ENCODE measurements at places on chromosomes 6 and 20. TPM values are rescaled to one million over a fixed set of nuclear protein-coding genes. Genes with fewer than 3 reads are reported as not detected.

The EDN1 gene
- total RNA-seq = 1.1 TPM

DNA sequence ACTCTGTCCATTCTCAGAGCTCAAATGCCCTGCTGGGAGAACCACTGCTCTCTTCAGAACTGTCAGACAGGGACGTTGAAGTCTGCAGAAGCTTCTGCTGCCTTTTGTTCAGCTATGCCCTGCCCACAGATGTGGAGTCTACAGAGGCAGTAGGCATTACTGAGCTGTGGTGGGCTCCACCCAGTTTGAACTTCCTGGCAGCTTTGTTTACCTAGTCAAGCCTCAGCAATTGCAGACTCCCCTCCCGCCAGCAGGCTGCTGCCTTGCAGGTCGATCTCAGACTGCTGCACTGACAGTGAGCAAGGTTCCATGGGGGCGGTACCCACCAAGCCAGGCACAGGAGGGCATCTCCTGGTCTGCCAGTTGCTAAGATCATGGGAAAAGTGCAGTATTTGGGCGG is 21.8 kb upstream of the UFL1 start:
- DNase-seq = no peak
- no peaks in the 10 kb centered on the region for H3K36me3 ChIP-seq
- H3K27ac ChIP-seq = no peak overlapping the region
- H3K27me3 ChIP-seq = no peaks in the 10 kb centered on the region

GRCh38 chr20:36720510-36720909 is 25.4 kb downstream of the NDRG3 start:
- H3K36me3 ChIP-seq = no peaks in the 10 kb centered on the region
- no peaks in the 10 kb centered on the region for H3K4me1 ChIP-seq
- H3K4me3 ChIP-seq = no peak overlapping the region
- no peaks in the 10 kb centered on the region for H3K27me3 ChIP-seq
- no peak overlapping the region for H3K27ac ChIP-seq

GRCh38 chr6:46368169-46368536 is 123.1 kb downstream of the RCAN2 start:
- H3K27ac ChIP-seq = no peak overlapping the region
- H3K4me1 ChIP-seq = no peaks in the 10 kb centered on the region
- H3K36me3 ChIP-seq = no peaks in the 10 kb centered on the region
- no peak overlapping the region for H3K4me3 ChIP-seq
- no peaks in the 10 kb centered on the region for H3K27me3 ChIP-seq
- DNase-seq = no peak

GRCh38 chr6:153001767-153002612 is 519 bp downstream of the MTRF1L start:
- DNase-seq = no peak
- no peaks in the 10 kb centered on the region for H3K27me3 ChIP-seq
- H3K4me3 ChIP-seq = peak overlapping the region; percentile 100

DNA sequence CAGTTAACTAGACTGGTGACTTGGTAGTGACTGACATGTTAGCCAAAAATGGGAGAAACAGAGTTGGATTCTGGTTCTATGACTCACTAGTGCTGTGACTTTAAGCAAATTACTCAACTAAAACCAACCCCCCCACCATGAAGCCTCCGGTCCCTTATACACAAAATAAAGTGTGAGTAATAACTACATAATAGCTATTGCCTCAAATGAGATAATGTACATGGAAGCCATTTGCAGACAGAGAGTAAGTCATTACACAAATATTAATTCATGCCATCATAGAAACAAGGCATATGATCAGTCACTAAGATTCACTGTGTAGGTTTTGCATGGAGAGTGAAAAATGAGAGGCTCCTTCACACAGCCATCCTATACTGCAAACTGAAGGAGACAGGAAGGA is 111.9 kb downstream of the HIVEP2 start:
- H3K27ac ChIP-seq = no peak overlapping the region
- H3K27me3 ChIP-seq = no peaks in the 10 kb centered on the region
- H3K4me3 ChIP-seq = no peak overlapping the region
- no peaks in the 10 kb centered on the region for H3K36me3 ChIP-seq

- no peak for DNase-seq
- no peaks in the 10 kb centered on the region for H3K36me3 ChIP-seq
- no peaks in the 10 kb centered on the region for H3K27me3 ChIP-seq
- no peak overlapping the region for H3K27ac ChIP-seq
Measured at GRCh38 chr20:58096880-58097423, 131.5 kb downstream of the ANKRD60 start.

DNA sequence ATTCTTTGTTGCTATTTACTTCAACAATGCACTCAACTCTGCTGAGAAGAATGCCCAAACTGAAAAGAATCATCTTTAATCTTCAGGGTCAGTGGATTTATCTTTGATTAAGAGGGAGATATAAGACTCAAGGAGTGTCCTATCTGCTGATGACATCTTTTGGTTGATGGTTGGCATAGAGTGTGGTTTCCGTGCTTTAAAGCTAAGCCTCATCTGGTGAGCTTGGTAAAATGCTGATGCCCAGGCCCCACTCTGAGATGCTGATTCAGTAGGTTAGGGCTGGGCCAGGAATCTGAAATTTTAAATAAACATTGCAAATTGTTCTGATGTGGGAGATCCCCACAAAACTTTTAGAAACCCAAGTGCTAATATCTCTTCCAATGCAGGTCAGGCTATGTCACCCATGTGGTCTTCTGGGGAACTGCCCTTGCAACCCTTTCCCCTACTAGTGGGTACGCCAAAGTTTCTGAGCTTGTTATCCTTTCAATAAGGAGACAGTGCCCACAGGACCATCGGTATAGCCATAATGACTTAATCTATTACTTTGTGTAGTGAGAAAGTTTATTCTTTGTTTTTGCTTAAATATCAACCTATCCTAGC is 68.5 kb upstream of the ARMH2 start:
- no peak overlapping the region for H3K27ac ChIP-seq

The DLK2 gene
- total RNA-seq = 0.37 TPM

The WFDC5 gene
- total RNA-seq = not detected

- H3K27ac ChIP-seq = no peak overlapping the region
- H3K27me3 ChIP-seq = no peaks in the 10 kb centered on the region
- H3K36me3 ChIP-seq = no peaks in the 10 kb centered on the region
- 0 out of 2 replicates have a peak, but pooled peaks cover 4% of the 10 kb centered on the region for H3K4me1 ChIP-seq
Measured at GRCh38 chr6:14674867-14675648, 557.5 kb downstream of the CD83 start.

- H3K27ac ChIP-seq = no peak overlapping the region
- no peaks in the 10 kb centered on the region for H3K27me3 ChIP-seq
Measured at GRCh38 chr20:35629427-35630145, 14.0 kb downstream of the SPAG4 start.

DNA sequence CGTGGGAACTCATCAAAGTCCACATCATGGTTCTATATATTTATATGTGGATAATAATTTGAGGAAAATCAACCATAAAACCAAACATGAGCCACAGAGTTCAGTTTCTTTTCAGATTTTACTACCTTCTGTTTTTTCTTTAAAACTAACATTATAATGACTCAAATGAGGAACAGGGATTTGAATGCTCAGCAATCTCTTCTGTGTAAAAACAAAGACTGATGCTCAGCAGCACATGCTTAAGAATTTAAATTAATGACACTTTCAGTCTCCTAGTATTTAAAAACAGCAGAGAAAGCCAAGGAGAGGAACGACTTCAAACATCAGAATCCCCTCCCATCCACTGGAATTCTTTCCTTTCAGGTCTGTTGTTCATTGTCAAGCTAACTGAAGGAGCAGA is 72.7 kb downstream of the PSMG4 start:
- peaks cover 18% of the 10 kb centered on the region for H3K4me1 ChIP-seq
- DNase-seq = no peak
- H3K36me3 ChIP-seq = no peaks in the 10 kb centered on the region
- no peak overlapping the region for H3K4me3 ChIP-seq
- no peaks in the 10 kb centered on the region for H3K27me3 ChIP-seq

The GPX6 gene
- total RNA-seq = not detected

DNA sequence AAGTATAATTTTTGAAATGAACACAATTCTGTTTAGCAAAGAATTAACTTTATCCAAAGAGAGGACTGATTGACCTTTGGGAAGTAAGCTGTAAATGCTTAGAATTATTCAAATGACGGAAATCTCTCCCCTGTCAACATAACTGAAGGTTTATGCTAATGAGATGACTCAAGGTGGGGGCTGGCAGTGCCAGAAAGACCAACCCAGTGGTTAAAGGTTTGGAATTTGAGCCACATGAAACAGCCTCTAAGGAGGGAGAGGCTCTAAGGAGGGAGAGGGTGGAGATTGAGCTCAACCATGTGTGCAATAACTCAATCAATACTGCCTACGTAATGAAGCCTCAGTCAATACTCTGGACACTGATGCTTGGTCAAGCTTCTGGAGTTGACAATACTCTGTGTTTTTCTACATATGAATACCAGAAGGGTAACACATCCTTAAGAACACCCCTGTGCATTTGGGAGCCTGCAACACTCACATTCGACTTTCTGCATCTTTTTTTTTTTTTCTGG is 123.4 kb upstream of the TENT5A start:
- no peaks in the 10 kb centered on the region for H3K4me1 ChIP-seq
- no peaks in the 10 kb centered on the region for H3K36me3 ChIP-seq
- no peak overlapping the region for H3K4me3 ChIP-seq

DNA sequence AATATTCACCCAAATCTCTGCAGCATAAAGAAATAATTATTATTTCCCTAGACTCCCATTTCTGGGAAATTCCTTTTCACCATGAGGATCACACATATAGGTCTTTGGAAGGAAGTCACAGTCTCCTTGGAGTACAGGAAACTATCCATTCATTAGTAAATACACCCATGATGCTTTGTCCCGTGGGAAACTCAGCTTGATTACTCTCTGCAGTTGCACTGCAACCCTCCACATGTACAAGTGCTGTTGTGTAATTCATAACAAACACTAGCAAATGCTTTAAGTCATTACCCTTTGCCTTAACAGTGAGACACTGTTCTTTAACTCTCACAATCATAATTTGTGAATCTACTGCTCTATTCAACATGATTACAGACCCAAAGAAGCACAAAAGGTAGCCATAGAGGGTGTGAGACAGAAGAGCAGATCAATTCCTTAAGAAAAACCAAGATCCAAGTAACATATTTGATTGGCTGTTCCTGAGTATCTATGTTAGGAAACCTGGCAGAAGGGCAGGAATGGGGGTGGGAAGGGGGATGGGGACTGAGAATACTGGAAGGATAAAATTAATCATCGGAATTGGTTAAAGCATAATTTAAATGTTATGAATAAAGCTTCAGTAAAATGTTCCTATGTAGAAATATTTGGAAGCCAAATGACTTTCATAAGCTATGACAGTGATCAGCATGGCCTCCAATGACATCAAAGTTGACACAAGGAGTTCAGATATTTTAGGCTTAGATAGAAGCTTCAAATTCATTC is 268.0 kb downstream of the HACE1 start:
- H3K36me3 ChIP-seq = no peaks in the 10 kb centered on the region
- H3K4me1 ChIP-seq = no peaks in the 10 kb centered on the region
- no peak overlapping the region for H3K27ac ChIP-seq

The ZBTB46 gene
- 22.4 TPM for total RNA-seq

The HTR1E gene
- total RNA-seq = not detected

DNA sequence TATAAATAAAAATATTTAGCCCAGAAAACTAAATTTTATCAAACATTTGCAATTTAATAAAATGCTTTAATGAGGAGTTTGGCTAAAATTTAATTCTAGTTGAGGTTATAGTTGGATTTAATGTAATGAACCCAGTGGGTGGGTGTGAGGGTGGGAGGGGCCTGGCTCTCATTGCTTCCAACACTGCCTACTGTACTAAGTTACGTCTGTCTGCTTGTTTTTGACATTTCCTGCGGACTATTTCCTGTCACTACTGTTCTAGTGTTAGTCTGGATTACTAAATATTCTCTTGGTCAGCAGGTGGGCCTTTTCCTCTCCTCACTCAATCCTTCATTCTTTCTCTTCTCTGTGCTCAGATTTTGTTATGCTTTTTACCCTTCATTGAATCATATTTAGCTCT is 82.5 kb upstream of the MAP3K7 start:
- no peaks in the 10 kb centered on the region for H3K4me1 ChIP-seq
- H3K36me3 ChIP-seq = no peaks in the 10 kb centered on the region

The IPCEF1 gene
- total RNA-seq = 0.44 TPM

Data from H1 (cell line).